ENCODE measurements at places on chromosomes 3 and 15.
A peak's percentile ranks its signal among the peaks of the same experiment; 100 is the strongest.

DNA sequence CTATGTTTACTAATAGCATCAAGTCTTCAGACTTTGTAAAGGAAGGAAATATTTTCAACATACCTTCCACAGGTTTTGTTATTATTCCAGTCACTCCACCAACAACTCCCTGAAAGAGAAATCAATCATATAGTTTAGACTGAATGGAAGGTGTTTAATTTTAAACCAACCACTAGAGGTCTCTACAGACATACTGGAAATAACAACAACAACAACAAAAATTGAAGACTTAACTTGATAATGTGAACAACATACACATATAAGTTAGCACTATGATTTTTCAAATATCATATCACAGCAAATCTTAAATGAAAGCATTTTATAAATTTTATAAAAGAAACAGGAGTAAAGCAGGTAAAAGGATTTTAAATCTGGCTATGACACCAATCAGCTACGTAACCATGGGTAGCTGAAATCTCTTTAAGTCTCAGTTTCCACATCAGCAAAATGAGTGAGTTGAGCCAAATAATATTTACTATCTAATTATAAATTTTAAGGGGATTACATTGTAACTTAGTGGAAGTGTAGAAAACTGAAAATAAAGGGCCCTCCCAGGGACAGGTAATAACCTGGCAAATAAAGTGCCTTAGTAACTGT, 188.2 kb downstream of the VPS13C start:
- peak; percentile 36 for DNase-seq

DNA sequence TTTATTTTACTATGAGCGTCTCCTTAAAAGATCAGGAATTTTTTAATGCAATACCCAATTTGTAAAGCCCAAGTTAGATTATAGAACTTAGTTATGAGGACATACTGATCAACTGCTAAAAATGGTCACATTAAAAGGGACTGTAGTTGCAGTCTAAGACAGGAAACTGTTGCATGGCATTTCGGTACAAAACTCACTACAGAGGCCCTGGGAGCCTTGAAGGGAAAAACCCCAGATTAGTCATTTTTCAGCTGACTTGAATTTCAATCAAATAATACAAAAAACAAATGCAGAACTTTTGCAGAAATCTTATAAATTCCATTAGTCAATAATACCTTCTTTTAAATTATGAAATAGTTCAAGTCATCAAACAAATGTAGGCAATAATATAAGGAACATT, 6.9 kb upstream of the PTX3 start:
- no peak for DNase-seq

- peak; percentile 84 for DNase-seq
Measured at GRCh38 chr15:39454189-39454986, 126.5 kb upstream of the THBS1 start.

DNA sequence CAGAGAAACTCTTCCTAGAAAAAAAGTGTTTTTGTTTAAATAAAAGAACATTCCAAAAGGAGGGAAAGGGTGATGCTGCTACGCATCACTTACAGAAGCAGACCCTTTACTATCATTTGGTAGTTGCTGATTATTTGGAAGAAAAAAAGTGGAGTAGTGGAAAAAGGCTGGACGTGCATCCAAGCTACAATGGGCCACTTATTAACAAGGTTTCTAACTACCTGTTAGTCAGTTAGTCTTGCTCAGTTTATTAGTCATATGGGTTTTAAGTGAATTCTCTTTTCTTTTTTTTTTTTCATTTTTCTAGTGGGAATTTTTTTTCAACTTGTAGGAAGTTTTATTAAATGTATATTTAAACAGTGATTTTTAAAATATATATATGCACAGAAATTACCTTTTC, 866.0 kb downstream of the MCTP2 start:
- no peak for DNase-seq

GRCh38 chr3:51389423-51390183, 1.5 kb upstream of the RBM15B start:
- peak; percentile 46 for DNase-seq

GRCh38 chr3:111032677-111033076, 38.9 kb upstream of the NECTIN3 start:
- no peak for DNase-seq

GRCh38 chr15:60582370-60583036, 103.6 kb upstream of the ICE2 start:
- no peak for DNase-seq

GRCh38 chr3:108127301-108127988, 36.6 kb upstream of the CD47 start:
- no peak for DNase-seq

DNA sequence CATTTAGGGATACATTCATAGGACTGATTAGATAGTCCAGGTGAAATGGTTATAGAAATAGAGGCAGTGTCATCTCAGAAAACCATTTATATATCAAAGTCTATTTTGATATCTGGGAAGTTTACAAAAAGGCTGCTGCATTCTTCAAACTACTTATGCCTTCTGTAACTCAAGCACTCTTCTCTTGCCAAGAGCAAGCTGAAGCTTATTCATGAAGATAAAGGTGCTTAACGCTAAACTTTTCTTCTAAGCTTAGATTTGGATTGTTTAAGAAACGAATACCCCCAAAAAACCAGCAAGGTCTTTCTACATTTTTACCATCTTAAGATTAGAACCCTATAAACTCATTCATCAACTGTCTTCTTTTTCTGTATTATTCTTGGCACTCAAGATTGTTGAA, 23.3 kb upstream of the USF3 start:
- no peak for DNase-seq

- DNase-seq, result no peak
Measured at GRCh38 chr3:127196466-127197299, 3.8 kb downstream of the PRR23E start.

DNA sequence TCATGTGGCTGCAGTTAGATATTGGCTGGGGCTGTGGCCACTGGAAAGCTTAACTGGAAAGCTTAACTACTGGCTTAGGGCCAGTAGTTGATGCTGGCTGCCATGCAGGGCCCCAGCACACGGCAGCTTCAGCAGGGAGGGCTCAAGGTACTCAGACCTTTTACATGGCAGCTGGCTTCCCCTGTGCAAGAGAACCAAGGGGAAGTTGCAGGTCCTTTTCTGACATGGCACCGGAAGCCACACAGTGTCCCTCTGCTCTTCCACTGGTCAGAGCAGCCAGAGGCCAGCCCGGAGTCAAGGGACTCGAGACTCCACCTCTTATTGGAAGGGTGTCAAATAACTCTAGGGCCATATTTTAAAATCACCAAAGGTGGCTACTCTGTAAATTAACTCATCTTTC, 24.5 kb downstream of the CCR9 start:
- no peak for DNase-seq

DNA sequence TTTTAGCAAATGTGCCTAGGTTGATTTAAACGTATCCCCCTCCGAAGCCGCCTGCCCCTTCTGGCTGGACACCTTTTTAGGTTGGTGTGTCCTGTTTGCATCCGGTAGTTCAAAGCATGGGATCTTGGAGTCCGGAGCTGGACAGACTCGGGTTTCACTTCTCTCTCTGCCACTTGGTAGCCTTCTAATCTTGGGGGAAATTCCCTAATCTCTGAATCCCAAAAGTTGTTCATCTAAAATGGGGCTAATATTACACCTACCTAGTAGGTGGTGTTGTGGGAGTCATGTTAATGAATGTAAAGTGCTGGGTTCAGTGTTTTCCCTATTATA, 760 bp downstream of the FANCI start:
- no peak for DNase-seq

DNA sequence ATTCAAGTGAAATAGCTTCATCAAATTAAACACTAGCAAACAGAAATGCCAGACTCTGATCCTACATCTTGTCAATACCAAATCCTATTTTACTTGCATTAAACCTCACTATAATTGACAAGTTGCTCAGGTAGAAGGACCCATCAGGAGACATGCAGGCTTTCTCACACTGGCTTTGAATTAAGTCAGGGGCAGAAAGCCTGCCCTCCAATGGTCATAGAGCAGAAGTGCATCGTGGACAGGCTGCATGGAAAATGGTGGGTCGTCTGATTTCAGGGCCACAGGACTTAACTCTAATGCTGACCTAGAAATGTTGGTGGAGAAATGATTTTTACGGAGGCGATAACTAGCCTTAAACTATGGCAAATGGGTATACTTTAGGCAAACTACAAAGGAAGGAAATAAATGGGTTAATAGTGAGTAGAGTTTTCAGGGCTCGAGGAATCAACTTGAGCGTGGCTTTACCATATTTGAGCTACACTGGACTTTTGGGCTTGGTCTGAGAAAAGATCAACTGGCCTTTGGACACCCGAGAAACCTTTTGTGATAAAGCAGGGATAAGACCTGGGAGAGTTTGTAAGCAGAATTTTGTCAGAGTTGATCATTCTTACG, 283.9 kb downstream of the GRM7 start:
- DNase-seq, result no peak

- DNase-seq, result no peak
Measured at GRCh38 chr15:36449662-36450145, 129.7 kb upstream of the CDIN1 start.

GRCh38 chr15:54559405-54560069, 581.3 kb downstream of the UNC13C start:
- DNase-seq, result no peak

- DNase-seq, result peak; percentile 85
Measured at GRCh38 chr15:80494351-80494751, 90.2 kb downstream of the ARNT2 start.

DNA sequence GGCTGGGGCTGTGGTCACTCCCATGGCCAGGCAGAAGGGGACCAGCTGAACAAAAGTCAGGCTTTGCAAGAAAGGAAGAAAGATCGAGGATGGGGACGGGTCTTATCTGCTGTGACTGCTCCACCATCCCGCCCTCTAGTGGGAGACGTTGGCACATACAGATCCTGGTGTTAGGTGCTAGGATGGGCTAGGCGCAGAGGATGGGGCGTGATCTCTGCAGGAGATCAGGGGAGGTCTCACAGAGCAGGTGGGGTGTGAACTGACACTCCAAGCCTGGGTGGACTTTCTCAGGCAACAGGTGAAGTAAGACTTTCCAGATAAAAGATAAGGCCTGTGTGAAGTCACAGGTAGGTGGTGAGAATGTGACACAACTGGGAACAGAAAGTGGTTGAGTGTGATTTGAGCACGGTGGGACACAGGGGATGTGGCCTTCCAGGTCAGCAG, 141.9 kb upstream of the SMAD3 start:
- DNase-seq, result no peak

- no peak for DNase-seq
Measured at GRCh38 chr15:70453238-70453637, 310.1 kb downstream of the UACA start.

DNA sequence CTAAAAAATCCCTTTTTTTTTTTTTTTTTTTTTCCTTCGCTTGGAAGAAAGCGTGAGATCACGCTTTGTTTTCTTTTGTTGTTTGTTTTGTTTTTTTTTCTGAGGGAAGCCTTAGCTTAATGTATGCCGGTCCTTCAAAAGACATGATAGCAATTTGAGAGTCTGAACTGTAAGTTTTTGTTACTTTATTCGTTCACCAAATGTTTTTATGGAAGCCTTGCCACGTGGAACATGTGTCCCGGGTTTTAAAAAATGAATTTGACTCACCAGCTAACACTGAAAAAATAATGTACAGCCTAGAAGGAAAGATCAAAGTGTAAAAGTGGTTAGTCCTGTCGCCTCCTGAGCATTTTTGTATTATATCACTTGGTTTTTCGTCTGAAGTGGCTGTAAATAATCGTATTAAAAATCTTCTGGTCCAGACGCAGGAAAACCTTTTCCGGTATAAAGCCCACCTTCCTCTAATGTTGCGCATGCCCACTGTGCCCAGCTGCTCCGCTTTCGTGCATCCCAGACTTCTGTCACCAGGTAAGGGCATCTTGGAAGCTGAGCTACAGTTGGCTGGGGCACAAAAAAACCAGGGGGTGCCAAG, 795 bp upstream of the MYNN start:
- DNase-seq, result peak; percentile 71

DNA sequence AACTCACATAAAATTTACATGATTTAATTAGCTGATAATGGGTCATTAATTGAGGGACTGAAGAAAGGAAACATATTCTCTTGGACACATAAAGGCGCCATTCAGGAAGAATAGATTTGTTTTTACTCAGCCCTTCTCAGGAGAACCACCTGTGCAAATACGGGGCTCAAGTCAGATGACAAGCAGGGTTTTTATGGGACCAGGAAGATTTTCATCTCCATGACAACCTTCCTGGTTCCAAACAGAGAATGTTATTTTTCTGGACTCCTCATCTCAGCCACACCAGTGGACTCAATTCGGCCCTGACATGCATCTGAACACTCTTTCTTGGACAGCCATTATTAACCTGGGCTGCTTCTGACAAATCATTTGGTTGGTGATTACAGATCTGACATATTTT, 120.5 kb downstream of the PDZRN3 start:
- no peak for DNase-seq

- DNase-seq, result no peak
Measured at GRCh38 chr15:61921093-61921492, 139.2 kb downstream of the VPS13C start.

DNA sequence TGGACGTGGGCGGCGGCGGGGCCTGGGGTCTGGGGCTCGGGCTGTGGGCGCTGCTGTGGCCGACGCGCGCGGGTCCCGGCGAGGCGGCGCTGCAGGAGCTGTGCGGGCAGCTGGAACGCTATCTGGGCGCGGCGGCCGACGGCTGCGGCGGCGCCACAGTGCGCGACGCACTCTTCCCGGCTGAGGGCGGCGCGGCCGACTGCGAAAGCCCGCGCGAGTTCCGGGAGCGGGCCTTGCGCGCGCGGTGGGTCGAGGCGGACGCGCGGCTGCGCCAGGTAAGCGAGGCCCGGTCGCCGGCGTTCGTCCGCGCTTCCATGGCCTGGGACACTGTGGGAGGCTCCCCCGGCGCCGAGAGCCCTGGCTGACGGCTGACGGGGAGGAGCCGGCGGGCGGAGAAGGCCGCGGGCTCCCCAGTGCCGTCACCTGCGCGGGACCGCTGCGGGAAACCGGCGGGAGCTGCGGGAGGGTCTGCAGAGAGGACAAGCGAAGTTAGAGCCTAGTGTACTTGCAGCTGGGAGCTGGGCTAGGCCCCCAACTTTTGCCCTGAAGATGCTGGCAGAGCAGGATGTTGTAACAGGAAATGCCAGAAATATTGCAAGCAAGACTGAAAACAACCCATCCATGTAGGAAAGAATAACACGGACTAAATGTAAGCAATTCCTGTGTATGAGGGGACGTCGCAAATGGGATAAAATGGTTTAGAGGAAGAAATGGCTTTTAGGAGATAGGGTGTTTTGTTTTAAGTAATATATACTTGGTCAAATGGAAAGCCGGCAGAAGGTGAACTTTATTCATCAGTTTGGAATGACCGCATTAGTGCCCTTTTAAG, 847 bp downstream of the WHAMM start:
- peak; percentile 75 for DNase-seq

DNA sequence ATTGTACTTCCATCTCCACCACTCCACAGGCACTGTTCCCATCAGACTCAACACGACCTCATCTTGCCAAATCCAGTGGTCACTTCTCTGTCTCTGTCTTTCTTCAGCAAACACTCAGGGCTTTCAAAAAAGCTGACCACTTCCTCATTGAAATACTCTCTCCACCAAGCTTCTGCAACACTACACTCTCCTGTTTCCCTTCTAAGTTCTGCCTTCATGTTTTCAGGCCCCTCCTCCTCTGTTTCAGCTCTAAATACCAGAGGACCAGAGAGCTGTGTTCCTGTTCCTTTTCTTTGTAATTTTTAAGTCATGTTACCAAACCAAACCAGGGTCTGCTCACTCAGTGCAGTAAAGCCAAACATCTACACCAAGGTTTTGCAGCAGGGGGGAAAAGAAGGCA, 33.8 kb upstream of the ACP3 start:
- peak; percentile 3 for DNase-seq

GRCh38 chr15:85865070-85865684, 70.5 kb upstream of the KLHL25 start:
- peak; percentile 50 for DNase-seq
